ENCODE measurements at places on chromosomes 2 and 18.

DNA sequence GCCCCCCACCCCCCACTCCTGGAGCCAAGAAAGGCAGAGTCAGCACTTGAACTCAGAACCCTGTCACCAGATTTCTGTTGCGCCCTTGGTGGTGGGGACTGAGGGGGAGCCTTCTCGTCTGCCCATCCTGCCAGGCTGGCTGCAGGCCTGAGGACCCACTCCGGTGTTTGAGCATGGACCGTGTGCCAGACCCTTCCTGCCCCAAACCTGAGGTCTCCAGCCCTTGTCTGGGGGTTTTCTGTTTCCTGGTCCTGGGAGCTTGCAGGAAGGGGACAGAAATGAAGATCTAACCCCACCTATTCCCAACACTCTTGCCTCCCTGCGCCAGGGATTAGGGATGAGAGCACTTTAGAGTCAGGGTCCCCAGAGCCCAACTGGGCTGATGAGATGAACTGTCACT, 190.6 kb downstream of the HAUS1 start:
- DNase-seq, result no peak

DNA sequence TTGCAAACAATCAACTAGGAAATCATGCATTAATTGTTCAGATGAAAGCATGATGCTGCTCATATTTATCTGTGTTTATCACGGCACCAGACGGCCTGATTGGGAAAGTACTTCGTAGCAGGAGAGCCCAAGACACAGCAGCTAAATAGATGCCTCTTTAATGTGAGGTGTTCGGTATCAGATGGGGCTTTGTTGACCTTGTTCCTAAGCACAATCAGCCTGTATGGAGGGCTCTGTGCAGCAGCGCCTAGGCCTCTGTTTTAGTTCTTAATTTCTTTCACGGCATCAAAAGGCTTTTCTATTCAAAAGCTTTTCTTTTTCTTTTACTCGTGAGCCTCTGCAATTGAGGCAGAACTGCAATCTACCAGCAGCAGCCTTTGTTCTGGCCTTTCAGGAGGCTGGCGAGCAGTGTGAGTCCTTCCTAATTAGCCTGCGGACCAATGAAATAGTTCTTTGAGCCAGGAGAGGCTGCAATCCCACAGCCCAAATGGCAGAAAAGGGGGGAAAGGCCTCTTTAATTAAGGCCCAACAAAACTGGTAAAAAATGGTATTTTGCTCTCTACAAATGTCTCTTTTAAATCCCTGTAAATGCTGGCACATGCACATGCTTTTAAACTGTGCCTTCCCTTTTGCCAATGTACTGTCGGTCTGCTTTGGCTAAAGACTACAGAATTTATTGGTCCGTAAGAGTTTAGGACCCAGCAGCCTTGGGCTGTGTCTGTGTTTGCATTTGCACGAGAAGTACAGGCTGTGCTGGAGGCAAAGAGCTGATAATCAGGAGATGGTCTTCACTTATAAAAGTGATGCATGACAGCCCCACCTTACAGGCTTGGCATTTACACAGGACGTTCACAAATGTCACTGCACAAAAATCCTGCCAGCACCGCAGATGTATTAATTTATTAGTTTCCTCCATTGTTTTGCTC, 159.6 kb downstream of the RND3 start:
- DNase-seq, result no peak

GRCh38 chr2:8170552-8171327, 511.1 kb upstream of the ID2 start:
- DNase-seq, result no peak

DNA sequence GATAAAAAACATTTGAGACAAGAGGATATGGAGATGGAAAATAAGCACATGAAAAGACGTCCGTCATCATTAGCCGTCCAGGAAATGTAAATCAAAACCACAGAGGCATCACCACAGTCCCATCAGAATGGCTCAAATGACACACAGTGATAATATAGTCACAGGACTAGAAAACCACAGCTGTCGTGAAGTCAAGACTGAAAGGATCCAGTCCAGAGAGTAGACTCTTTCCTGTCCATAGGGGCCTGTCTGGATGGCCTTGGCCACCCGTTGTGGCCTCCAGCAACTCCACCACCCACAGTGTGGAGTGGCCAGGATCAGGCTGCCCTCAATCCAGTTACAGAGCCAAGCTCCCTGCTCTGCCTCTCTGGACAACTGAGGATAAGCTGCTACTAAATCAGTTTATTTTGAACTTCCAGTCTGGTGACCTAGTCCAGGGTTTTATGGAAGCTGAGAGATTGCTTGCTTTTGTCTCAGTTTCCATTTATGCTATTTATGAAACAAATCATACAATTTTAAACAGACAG, 60.4 kb downstream of the RHOB start:
- no peak for DNase-seq
